GM18507 (cell line): ENCODE measurements at places on chromosomes 7 and 10.

DNA sequence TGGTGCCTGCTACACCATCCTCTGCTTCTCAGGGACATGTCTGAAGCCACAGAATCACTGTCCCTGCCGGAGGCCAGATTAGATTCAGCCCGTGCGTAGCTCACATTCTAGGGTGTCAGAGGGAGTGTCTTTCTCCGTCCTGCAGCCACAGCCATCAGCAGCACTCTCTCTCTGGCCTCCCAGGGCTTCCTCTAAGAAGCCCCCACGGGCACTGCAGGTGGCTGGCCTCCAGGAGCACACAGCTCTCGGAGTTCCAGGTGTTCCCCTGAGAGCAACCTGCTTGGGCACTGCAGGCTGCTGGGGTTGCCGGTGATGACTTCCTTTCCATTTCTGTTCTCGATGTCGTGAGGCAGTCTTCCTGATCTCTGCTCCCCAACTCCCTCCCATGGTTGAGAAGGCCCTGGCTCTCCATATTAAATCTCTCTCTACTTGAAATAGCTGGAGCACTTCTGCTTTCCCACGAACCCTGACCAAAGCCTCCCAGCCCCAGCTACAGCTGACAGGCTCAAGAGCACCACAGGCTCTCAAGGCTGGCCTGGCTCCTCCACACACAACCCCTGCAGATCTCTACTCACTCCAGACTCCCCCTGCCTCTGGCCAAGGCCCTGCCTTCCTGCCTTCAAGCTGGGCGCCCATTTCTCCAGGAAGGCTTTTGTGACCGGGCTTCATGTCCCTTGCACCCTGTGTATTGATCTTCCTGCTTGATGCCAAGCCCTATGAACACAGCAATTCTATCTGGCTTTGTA is 49.0 kb upstream of the TMEM72 start:
- no peak for DNase-seq

DNA sequence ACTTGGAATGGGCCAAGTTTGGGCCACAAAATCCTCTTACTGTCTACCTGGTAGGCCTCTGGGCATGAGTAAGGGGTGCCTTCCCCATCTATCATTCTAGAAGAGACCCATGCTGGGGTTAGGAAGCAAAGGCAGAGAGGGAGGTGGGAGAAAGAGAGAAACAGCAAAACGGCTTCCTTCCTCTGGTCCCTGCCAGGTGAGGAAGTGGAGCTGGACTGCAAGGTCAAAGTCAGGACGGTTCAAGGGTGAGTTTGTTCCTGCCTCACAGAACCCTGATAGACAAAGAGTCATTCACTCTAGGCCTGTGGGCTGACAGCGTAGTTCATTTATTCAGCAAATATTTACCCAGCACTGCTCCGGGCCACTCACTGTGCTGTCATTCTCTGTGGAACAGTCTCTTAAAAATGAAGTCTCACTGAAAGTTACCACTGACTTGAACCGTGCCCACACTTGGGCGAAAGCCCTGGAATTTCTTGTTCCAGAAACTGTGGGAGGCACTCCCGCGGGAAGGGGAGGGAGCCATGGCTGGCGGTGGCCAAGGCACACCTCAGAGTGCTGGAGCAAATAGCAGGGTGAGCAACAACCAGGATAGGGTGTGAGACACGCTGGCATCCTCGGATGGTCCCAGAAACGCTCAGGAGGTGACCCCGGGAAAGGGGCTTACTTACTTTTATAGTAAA is 26.2 kb upstream of the ECHDC3 start:
- no peak for DNase-seq

DNA sequence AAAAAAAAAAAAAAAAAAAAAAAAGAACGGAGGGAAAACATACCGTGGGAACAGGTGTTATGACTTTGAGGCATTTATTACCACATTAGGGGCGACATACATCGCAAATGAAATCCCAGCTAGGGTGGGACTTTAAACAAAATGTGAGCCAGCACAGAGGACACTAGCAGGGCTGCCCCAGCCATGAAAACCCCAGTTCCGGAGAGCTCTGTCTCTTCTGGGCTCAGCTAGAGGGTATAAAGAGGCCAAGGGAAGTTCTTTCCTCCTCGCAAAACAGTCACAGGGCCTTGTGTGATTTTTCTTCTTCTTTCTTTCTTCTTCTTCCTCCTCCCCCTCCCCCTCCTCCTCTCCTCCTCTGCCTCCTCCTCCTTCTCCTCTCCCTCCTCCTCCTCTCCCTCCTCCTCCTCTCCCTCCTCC is 59.9 kb upstream of the ECHDC3 start:
- DNase-seq: no peak

GRCh38 chr7:43791665-43792064 is 33.2 kb downstream of the BLVRA start:
- no peak for DNase-seq
